Activated CD4-positive, alpha-beta T cell treated with anti-CD3 and anti-CD28 coated beads, Interleukin-2, amount 10 ng/mL, durations not matched to agents 7 days and 5 days (primary cell): ENCODE measurements at places on chromosomes 5 and 9. TPM values are rescaled to one million over a fixed set of nuclear protein-coding genes. Genes with fewer than 3 reads are reported as not detected.

GRCh38 chr5:80165452-80165851 lies 90.4 kb downstream of the SERINC5 start:
- H3K4me3 ChIP-seq, result no peak overlapping the region
- peaks cover 33% of the 10 kb centered on the region for H3K4me1 ChIP-seq
- no peak for DNase-seq
- H3K27me3 ChIP-seq, result no peaks in the 10 kb centered on the region
- H3K27ac ChIP-seq, result peak overlapping the region; percentile 43

- no peak for DNase-seq
- H3K27me3 ChIP-seq, result no peaks in the 10 kb centered on the region
- no peak overlapping the region for H3K27ac ChIP-seq
Observed at GRCh38 chr5:96671441-96671840, 9.3 kb downstream of the CAST start.

- H3K27ac ChIP-seq, result peak overlapping the region; percentile 80
- H3K4me3 ChIP-seq, result peak overlapping the region; percentile 36
- DNase-seq, result peak; percentile 48
- H3K27me3 ChIP-seq, result no peaks in the 10 kb centered on the region
- peaks cover 83% of the 10 kb centered on the region for H3K4me1 ChIP-seq
Observed at GRCh38 chr9:127953768-127954505, 16.3 kb upstream of the DPM2 start.

HMCN2 gene
- not detected for total RNA-seq

GRCh38 chr9:98894171-98894570 lies 49.5 kb upstream of the COL15A1 start:
- H3K36me3 ChIP-seq, result no peaks in the 10 kb centered on the region
- DNase-seq, result no peak

TRIM7 gene
- total RNA-seq, result 0.29 TPM
